ENCODE measurements at places on chromosomes 2 and 18.

DNA sequence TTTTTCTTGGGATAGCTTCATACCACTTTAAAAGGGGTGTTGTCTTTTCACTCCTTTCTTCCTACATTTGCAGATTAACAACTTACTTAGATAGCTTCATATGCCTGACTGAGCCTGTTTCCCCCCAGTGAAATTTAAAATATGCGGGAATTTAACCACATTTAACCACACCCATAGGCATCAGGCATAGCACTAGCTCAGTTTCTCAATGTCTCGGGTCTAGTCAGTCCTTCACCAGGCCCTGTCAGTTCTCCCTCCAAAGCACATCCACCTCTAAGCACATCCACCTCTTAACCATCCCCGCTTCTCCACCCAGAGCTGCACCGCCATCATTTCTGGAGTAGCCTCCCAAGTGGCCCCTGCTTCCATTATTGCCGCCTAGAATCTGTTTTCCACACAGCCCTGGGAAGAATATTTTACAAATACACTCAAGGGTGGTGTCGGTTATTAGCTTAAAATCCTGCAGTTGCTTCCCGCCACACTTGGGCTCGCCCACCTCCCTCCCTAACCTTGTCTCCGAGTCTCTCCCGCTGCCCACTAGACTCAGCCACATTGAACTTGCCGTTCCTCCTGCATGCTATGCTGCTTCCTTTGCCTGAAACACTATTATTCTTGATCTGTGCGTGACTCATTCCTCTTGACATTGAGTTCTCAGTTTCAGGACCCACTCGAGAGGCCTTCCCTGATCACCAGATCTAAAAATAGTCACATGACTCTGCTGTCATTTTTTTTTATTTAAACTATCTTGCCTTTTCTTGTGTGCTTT is 68.3 kb downstream of the SPTBN1 start:
- peak; percentile 23 for DNase-seq

GRCh38 chr2:136251885-136252585 is 134.1 kb upstream of the CXCR4 start:
- no peak for DNase-seq

DNA sequence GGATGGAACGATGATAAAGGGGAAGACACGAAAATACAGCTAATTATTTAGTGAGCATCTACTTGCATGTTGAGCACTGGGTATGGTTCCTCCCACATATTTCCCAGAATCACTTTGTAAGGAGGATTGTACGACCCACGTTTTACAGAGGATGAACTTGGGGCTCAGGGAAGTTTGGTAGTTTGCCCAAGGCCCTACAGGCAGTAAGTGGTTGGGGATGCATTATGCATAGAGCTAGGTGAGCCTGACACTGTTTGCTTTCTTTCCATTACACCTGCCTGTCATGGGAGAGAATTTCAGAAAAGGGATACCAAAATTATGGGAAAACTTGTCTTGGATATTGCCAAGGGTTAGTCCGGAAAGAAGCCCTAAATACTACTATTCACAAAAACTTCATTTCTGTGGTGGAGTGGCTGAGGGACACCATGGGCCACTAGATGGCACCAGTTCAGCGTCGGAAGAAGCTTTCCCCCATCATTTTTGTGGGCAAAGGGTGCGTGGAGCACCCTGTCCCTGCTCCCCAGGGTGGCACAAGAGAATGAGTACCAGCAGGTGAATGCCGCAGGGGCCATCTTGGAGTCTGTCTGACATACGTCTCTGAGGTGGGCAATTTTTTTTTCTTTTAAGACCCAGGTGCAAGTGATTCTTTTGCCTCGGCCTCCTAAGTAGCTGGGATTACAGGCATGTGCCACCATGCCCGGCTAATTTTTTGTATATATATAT is 23.5 kb upstream of the C18orf32 start:
- peak; percentile 22 for DNase-seq

DNA sequence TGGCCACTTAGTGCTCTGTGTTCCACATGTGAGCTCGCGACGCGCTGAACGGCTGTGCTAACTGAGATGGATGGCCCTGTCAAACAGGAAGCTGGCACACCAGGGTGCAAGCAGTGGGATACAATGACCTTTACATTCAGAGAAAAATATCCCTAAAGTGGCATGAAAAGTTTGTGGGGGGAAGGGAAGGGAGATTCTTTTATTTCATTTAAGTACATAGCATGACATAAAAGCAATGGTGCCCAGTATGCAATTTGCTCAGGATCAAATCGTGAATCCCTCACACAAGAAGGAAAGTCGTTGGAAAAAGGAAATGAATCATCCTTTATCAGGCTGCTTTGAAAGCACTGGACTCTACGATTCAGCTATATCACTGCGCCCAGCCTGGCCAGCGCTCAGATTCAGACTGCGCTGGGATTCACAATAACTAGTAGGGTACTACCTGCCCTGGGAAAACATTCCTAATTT is 26.0 kb downstream of the SATB2 start:
- no peak for DNase-seq

GRCh38 chr2:121304941-121305340 is 19.9 kb upstream of the TFCP2L1 start:
- no peak for DNase-seq

DNA sequence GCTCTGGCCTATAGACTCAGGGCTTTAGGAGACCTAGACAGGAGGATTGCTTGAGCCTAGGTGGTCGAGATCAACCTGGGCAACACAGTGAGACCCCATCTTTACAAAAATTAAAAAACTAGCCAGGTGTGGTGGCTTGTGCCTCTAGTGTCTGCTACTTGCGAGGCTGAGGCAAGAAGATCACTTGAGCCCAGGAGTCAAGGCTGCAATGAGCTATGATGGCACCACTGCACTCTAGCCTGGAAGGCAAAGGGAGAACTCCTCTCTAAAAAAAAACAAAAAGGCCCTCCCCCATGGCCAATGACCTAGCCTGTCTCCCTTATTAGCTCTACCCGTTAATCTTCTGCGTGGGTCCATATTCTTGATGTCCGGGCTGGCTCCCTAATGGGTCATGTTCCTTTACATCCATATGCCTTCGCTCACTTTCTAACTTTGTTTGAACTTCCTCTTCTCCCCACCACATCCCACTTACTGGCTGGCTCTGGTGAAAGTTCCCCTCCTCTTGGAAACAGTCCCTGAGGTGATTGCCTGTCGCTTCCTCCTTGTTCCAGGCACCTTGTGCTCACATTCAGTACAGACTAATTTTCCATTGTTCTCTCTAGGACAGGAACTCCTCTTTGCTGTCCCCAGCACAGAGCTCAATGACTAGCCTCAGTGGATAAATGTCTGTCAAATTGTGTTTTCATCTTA is 103.0 kb downstream of the AFF3 start:
- DNase-seq = no peak

- DNase-seq = no peak
Measured at GRCh38 chr2:164717000-164717803, 95.9 kb upstream of the GRB14 start.

DNA sequence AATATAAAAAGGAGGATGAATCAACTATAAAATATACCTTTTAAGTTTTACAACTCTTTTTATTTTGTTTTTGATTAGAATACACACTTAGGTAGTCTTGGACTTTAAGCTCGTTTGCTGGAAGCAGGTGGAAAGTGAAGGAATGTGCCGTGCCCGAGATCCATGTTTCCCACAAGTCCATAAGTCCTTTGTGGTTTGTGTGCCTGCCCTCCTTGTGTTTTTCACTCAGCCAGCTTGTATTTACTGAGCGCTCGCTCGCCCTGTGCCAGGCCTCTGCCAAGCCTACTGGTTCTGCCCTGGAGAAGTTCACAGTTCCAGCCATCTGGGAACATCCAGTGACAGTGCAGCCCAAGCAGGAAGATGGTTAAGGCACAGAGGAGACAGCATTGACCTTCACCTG is 142.6 kb downstream of the MGAT5 start:
- DNase-seq = no peak

- no peak for DNase-seq
Measured at GRCh38 chr2:138510319-138510718, 8.7 kb downstream of the SPOPL start.

DNA sequence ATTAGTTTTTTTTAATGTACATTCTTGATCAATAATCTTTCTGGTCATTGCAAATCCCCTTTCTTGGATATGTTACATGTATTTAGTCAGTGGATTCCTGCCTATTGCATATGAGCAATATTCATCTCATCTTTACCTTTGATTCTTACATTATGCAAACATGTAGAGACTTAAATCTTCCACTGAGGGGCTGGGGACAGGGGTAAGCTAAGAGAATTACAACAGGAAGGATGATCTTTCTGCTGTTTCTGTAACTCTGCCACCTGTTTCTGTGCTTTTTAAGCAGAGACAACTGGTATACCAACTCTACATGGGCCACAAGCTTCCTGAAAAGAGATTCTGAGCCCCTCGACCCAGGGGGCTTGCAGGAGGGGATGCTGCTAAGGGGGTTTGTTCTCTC is 68.6 kb downstream of the RND3 start:
- DNase-seq = no peak

DNA sequence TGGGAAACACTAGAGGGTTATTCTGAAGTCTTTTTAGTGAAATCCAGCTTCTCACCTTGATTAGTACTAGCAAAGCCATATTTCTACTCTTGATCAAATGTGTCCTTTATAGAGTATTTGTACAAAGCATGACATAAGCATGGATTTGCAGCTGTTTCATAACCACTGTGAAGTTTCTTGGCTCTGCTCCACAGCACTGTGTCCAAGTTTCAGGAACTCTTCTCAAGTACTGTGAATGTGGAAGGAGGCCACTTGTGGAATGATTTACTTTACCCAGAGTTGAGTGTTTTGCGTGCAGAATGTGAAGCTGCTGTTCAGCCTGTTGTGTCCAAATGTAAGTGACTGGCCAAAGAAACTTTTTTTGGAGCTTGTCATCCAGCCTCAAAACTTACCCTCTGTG is 16.2 kb upstream of the MAPRE2 start:
- DNase-seq = no peak

DNA sequence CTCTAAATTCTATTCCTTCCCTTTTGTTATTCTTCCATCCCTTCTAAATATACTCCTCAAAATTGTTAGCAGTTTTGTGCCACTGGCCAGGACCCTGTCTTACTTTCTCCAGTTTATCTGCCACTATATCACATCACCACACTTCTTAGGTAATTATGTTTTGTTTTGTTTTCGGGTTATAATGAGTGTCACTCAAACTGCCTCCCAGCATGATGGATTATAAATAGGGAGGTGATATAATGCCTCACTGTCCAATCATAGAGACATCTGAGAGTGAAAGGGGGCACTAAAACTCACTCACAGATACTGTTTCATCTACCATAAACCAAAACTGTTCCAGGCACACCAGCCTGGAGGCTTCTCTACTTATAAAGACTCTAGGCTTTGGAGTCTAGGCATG is 3.5 kb downstream of the RSAD2 start:
- DNase-seq = no peak

GRCh38 chr2:31238126-31238905 is 4.4 kb downstream of the EHD3 start:
- DNase-seq = no peak

DNA sequence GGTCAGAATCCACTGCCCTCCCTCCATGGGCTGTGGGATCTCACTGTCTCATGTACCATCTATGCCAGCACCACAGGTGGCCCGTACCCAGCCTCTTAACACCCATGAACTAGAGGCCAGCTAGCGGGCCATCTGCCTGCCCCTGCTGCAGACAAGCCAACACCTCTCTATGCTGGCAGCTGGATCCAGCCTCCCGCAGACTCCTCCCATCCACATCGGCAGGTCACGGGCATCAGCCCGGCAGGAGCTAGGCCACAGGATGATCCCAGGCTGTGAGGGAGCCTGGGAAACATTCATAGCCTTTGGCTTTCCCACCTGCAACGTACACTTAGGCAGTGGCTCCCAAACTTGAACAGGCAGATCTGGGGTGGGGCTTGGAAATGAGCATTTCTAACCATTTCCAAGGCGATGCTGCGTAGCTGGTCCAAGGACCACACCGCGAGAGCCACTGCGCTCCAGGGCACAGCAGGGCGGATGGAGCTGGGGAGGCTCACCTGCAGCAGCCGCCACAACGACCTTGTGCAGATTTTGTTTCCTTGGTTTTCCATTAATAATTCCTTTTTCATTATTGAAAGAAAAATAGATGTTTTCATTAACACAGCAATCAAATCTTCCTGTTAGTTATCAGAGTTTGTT is 114.7 kb downstream of the KCNF1 start:
- no peak for DNase-seq

GRCh38 chr2:25129901-25130520 is 38.4 kb downstream of the POMC start:
- DNase-seq = no peak

- DNase-seq = no peak
Measured at GRCh38 chr2:165864296-165864695, 70.2 kb upstream of the GALNT3 start.

- no peak for DNase-seq
Measured at GRCh38 chr18:66553824-66554223, 50.1 kb downstream of the CDH19 start.

GRCh38 chr2:64463781-64464180 is 9.8 kb downstream of the LGALSL start:
- DNase-seq = no peak

GRCh38 chr18:38884050-38884449 is 1318.5 kb upstream of the CELF4 start:
- no peak for DNase-seq

Measured in stimulated activated CD4-positive, alpha-beta T cell treated with anti-CD3 and anti-CD28 coated beads, Interleukin-15, amount 100 ng/mL, for 48 hours (primary cell).